Activated gamma-delta T cell treated with Interleukin-2 at 50 U/mL for 16 hours (primary cell): ENCODE measurements at places on chromosomes 2 and 18.

DNA sequence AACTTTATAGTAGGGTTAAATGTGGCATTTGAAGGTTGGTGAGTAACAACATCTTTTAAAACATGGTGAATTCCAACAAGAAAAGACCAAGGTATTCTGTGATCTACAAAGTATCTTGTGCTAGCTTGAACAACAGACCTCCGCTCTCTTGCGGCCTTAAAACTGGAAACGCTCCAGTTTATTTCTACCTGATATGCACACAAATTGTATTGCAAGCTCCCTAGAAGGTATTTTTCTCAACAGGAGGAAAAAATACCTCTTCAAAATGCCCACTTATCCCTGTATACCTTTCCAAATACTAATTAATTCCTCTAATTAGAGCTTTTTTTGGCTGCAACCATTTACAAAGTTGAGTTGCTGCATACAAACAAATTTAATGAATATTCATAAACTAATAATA, 69.5 kb downstream of the KCNH7 start:
- DNase-seq, result no peak

DNA sequence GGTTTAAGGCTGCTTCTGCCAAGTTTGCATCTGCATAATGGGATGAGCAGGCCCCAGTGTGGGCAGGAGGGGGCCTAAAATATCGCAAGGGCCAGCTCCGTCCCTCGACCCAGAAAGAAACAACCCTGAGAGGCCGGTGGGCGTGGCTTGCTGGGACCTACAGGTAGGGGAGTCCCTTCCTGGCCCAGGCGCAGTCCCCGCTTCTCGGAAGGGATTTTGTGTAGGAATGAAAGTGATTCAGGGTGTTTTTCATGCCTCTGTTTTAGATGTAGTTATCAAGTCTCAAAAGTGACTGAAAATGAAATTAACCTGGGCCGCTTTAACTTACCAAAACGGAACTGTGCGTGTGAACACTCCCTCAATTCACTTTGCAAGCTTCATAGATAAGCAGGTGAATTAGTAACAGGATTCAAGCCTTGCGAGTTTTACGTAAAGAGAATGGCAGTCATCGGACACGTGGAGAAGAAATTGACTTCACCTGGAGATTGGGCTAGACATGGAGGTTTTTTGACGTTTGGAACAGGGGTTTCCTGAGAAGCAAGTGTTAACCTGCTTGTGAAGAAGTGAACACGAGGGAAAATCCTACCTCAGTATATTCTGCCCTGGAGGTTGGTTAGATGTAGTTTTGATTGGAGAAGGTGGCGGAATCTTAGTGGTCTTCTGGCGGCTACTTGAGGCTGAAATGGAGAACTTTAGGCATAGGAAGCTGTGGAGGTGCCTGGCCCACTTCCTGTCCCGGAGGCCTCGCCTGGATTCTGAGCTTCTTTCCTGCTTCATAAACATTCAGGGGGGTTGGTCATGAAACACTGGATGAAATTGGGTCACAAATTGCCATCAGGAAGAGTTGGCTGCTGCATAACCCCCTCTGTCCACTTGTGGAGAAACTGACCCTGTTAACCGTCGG, 1.7 kb downstream of the NCK2 start:
- peak; percentile 65 for DNase-seq

DNA sequence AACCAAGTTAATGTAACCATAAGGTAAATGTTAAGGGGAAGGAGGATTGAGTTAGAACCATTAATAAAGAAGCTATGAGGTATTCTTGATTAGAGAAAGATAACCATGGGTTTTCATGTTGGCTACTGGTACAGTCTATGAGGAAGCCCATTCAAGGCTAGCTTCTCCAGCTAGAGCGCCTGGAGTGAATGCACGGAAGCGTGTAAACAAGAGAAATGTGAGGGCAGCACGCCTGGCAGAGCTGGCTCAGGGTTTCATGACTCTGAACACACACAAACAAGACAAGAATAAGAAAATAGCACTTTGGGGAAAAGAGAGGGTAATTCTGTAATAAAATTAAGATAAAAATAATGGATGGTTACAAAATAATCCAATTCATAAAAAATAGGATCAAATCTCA, 255.3 kb downstream of the PDE11A start:
- DNase-seq, result no peak

DNA sequence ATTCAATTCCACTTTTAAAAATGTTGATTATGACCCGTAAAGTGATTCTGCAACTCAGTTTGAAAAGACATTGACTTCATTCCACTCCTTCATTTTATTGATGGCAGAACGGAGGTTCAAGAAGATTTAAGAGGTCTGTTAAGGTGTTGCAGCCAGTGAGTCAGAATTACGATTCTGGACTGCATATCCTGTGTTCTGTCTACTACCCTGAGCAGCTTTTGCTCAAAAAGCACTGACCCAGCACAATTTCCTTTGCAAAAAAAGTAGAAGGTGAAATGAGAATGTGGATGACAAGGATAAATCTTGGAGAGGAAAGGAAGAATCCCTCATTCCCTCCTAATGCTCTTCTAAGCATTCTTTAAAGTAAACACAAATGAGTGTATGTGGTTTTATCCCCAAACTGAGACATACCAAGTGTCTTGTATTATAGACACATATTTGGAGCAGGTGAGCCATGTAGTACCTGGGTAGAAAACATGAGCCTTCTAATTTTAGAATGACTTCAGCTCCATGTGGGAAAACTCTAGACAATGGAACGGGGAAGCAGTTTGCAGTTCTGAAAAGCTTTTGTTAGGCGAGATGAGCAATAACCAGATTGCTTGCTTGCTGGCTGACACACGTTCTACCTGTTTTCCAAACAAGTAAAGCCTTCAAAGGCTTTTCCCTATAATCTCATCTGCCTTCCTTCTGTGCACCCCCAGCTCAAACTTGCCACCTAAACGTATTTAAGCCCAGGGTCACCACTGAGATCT, 44.7 kb downstream of the TGFA start:
- DNase-seq, result no peak

- no peak for DNase-seq
These were observed 3.1 kb downstream of the PAIP2B start for GRCh38 chr2:71223767-71224333.

DNA sequence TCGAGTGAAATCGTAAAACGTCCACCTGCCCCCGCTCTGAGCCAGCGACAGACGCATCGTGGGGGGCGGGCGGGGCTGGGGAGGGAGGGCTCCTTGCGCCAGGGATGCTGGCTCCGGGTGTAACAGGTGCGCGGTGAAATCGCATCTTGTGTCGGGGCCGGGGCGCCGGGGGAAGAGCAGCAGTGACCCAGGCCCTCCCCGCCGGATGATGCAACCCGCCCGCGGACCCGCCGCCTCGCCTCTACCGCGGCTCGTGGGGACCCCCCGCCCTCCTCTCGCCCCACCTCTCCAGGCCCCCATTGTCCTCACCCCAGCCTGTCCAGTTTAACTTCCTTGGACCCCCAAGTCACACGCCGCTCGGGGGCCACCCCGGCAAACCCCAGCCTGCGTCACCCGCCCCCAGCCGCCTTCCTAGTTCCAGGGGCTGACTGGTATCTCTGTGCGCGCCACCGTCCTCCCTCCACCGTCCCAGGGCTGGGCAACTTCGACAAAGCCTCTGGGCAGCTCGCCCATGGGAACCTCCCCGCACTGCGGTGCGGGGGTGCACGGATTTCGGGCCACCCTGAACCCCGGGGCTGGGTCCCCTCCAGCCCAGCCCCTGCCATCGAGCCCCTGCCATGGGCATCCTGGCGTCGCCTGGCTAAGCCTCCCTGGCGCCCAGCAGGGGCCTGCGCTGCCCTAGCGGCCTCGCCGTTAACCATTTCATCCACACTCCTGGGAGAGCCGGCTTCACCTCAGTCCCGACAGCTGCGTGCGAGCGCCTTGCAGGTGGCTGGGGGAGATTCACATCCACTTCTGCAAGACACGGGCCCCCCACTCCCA, 799 bp upstream of the KIF1A start:
- DNase-seq, result no peak

- no peak for DNase-seq
These were observed 26.5 kb downstream of the TCF23 start for GRCh38 chr2:27175330-27175729.

DNA sequence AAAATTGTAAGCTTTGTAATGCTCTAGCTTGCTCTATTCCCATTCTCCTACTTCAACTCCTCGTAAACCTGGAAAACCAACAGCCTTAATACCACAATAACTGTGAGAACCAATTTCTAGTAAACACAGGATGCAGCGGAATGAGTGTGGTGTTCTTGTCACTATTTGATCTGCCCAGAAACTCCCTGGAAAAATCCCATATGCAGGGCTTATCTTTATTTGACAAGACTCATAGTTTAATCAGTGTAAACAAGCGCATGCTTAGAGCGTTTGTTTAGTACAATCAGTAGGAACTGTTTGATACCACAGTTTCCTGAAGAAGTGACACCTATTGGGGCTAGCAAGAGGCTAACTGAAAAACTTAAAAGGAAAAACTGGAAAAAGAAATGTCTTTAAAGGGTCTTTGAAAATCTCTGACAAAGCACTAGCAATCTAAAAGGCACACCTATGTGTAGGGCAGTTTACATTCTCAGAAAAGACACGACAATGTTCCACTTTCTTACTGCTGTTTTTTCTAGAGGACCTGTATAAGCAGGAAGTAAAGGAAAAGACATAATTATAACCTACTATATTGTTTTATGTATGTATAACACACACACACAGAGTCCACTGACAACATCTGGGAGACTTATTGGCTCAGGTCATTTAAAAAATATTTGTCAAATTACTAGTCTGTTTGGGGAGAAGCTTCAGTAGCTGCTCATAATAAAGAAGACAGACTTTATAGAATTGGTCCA, 241.4 kb upstream of the KLHL14 start:
- DNase-seq, result no peak

DNA sequence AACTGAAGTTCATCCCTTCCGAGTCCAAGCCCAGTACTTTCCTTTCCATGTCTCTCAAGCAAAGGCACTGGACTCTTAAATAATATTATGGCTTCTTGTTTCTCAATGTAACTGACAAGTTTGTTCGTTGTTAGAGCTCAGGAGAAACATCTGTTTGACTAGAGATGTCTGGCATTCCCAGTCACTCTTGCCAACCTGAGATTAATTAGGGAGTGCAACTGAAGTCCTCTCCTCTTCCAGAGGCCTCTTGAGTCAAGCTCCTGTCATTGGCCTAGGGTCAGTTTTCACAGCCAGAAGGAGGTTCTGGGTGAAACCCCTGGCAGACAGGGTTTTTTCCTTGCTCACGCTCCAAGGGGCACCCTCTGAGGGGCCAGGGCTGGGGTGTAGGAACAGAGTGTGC, 196.1 kb downstream of the AGPS start:
- no peak for DNase-seq

- DNase-seq, result no peak
These were observed 30.8 kb downstream of the TWSG1 start for GRCh38 chr18:9365406-9365805.

- DNase-seq, result no peak
These were observed 223.7 kb downstream of the ANKRD30B start for GRCh38 chr18:14971461-14972185.

GRCh38 chr2:100034431-100034830, 108.0 kb downstream of the AFF3 start:
- DNase-seq, result no peak

- DNase-seq, result no peak
These were observed 167.2 kb downstream of the HDAC4 start for GRCh38 chr2:239233576-239233975.

DNA sequence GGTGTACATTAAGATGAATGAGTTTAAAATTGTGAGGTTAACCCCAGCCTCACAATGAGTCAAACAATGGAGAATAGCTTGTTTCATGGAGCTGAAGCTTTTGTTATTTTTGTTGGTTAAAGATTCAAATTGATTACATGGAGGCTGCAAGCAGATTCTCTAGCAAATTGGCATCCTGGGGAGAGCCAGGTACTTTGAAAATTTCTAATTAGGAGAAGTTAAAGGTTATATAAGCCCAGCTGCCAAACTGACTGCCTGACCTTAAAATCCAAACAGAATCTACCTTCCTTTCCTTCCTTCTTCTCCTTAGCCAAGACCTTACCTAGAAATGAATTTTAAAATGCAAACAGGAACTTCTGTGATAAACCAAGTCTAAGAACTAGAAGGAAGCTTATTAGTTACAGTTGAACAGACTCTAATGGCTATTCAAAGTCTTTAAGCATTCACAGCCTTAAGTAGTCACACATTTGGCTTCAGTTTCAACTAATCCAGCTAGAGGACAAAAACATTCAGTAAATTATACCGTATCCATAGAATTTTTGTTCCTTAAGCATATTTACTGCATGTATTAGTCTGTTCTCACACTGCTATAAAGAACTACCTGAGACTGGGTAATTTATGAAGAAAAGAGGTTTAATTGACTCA, 31.5 kb upstream of the PGAP1 start:
- DNase-seq, result no peak

DNA sequence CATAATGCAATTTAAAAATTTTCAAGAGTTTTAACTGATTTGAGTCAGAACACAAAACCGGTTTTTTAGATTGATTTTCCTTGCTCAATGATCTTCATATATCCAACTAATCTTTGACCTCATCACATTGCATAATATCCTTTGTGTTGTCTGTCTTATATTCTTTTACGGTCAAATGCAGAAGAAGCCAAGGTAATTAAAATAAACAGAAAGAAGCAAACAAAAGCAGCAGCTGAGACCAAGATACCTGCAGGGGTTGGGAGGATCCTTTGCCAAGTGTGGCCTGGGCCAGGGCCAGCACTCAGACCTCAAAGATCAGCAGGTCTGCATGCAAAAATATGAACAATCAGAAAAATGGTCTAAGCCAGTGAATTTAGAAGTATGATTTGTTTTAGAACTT, 428.9 kb upstream of the NETO1 start:
- DNase-seq, result no peak

GRCh38 chr2:20177556-20178248, 47.2 kb downstream of the SDC1 start:
- DNase-seq, result no peak

DNA sequence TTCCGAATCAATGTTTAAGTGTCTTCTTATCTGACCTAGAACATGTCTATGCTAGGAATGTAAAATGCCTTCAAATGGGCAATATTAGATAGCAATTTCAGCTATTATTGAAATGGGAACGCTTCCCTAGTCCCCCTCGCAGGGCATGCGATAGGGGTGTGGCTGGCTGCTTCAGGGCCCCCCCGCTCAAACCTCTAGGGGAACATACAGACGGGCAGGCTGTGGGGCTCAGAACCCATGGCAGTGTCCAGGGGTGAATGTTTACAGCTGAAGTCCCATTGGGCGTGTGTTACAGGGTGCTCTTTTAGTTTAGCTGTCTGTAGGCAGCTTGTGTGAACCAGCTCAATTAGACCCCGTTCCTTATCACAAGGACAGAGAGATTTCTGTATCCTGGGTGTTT, 315.9 kb downstream of the DSEL start:
- DNase-seq, result no peak

DNA sequence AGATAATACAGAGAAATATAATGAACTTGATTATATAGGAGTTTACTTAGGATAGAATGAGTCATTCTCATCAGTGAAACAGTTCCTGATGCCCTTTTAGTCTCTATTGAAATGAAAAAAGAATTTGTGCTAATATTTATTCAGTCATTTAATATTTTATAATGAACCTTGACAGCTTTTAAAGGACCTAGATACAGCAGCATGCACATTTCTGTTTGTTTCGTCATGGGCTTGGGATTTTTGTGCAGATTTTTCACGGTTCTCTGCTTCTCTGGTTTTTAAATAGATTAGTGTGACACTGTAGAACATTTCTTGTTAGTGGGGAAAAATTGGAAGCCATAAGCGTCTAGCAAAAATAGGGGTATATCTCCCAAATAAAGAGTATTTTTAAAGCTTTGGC, 60.7 kb downstream of the NABP1 start:
- no peak for DNase-seq
